ENCODE measurements at places on chromosomes 13 and 19.

GRCh38 chr19:45254044-45254531, 3.0 kb downstream of the MARK4 start:
- DNase-seq = no peak

DNA sequence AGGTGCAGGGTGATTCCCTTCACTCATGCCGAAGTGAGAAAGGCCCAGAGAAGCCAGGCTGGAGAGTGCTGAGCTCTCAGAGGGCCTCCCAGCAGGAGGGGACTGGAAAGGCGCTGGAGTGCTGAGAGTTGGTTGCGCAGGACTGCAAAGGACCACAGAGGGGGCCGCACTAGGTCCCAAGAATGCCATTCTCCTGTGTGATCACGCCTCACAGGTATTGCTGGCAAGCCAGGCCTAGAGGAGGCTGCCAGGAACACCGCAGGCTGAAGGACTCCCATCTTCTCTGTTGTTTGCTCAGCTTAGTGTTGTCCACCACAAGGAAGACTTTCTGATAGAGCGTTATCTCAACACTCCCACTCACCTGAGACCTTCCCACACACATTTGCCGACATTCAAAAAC, 165.0 kb downstream of the FGF14 start:
- no peak for DNase-seq

DNA sequence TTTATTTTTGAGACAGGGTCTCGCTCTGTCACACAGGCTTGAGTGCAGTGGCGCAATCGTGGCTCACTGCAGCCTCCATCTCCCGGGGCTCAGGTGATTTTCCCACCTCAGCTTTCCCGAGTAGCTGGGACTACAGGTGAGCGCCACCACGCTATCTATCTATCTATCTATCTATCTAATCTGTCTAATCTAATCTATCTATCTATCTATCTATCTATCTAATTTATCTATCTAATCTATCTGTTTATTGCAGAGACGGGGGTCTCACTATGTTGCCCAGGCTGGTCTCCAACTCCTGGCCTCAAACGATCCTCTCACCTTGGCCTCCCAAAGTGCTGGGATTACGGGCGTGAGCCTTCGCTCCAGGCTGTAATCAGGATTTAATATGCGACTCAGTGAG, 587 bp downstream of the ZNF613 start:
- no peak for DNase-seq

GRCh38 chr19:47682939-47683338, 30.3 kb upstream of the EHD2 start:
- DNase-seq = no peak

- DNase-seq = no peak
These were observed 721 bp downstream of the TNFSF11 start for GRCh38 chr13:42574435-42575311.

GRCh38 chr19:3124630-3125029, 11.2 kb upstream of the GNA15 start:
- DNase-seq = no peak

- DNase-seq = no peak
These were observed 923 bp downstream of the DOCK9 start for GRCh38 chr13:98976941-98977340.

- DNase-seq = no peak
These were observed 1251.9 kb downstream of the PCDH17 start for GRCh38 chr13:58883405-58883804.

DNA sequence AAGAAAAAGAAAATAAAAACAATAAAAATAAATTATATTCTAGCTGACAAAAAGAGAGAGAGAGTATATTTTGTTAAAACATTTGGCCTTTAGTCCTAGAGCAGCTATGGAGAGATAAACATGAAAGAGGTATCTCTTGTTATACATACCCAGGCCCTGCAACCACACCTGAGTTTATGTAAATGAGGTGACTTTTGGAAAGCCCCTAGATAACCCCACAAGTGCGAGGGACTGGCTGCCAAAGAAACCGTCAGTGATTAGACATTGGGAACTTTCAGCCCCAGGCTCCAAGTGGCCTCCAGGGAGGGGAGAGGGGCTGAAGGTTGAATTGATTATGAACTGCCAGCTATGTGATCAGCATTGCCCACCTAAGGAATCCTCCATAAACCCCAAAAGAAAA, 2.1 kb upstream of the NLRP7 start:
- DNase-seq = no peak

DNA sequence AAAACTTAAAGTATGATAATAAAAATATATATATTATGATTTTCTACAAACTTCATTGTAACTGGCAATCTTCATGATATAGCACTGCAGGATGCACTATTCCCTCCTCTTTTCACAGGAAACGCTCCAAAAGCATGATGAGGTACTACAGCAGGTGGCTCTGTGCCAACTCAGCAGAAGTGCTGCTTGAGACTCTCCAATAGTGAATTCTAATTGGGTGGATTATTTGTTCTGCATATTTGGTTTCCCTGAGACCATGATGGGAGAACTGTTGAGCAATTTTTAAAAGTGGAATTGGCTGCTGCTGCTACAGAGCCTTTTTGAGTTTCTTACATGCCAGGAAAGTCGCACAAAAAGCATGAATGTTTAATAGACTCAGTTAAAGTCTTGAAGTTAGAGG, 1782.4 kb upstream of the PCDH20 start:
- peak; percentile 94 for DNase-seq

DNA sequence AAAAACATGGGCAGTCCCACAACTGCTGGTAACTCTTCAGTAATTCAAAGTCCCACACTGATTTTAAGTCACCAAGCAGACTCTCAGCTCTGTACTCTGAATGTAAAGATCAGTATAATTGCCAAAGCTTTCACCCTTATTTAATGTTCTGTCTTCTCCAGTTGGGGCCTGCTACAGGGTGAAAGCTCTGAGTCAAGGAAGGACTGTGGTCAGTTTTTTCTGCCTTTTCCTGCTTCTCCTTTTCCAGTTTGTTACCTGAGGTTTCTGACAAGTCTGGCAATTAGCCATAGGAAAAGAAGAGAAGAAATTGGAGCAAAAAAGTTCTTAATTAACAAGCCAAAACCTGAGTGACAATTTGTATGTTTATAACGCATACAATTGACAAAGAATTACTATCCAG, 279.3 kb downstream of the RBM26 start:
- DNase-seq = no peak

DNA sequence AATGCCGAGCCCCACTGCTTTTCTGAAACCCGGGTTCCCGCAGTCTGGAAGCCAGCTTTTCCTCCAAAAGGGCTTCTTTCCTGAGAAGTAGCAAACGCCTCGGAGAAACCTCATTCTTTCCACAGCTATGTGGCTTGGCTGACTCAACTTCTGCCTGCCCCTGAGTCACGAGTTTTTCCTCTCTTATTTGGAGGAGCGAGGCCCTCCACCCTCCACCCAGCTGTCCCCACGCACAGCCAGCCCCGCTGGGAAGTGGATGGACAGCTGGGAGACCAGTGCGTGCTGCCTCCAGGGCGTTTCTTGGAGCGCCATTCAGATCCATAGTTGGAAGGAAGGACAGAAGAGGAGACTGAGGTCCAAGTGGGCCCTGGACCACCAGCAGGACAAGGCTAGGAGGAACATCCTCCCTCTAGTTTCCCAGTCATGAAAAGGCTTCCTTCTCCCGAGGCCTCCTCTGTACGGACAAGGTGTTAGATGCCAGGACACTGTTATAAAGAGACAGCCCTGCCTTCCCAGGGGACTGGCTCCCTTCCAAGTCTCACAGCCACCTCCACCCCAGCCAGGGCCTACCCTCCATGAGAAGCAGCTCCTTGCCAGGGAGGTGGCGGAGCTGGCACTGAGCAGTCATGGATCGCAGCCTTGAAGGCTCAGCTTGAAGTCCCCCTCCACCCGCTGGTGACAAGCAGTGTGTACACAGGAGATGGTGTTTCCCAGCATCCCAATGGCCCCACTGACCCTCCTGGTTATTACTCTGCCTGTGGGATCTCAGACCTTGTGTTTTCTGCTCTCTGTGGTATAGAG, 2.5 kb upstream of the PLEKHF1 start:
- no peak for DNase-seq

- no peak for DNase-seq
These were observed 18.7 kb upstream of the ZNF888 start for GRCh38 chr19:52941941-52942385.

GRCh38 chr19:33465834-33466233, 55.8 kb downstream of the PEPD start:
- no peak for DNase-seq

- no peak for DNase-seq
These were observed 1306.2 kb upstream of the PCDH20 start for GRCh38 chr13:62721893-62722292.

DNA sequence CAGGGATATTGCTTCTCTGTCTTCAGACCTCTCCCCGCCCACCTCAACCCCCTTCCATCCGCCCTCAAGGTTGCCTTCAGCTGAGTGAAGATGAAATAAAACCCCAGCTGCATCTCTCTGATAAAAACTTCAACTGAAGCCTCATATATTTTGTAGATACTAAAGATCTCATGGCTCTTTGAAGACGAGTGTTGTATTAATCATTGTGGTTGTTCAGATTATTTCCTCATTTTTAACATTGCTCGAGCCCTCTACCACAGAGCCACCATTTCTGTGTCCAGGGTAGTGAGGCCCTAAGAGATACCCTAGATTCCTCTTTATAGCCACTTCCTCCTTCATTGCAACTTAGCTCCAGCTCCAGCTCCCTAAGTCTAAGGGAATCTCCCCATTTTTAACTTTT, 312.8 kb upstream of the ZNF507 start:
- DNase-seq = no peak

- DNase-seq = no peak
These were observed 2.9 kb downstream of the CEBPG start for GRCh38 chr19:33376423-33376822.

GRCh38 chr13:110726726-110727125, 13.2 kb downstream of the ING1 start:
- no peak for DNase-seq

GRCh38 chr19:5851302-5851701, at the start of gene FUT3:
Gene FUT3, minus strand, starts transcription at chr19:5851449.
- DNase-seq = no peak

DNA sequence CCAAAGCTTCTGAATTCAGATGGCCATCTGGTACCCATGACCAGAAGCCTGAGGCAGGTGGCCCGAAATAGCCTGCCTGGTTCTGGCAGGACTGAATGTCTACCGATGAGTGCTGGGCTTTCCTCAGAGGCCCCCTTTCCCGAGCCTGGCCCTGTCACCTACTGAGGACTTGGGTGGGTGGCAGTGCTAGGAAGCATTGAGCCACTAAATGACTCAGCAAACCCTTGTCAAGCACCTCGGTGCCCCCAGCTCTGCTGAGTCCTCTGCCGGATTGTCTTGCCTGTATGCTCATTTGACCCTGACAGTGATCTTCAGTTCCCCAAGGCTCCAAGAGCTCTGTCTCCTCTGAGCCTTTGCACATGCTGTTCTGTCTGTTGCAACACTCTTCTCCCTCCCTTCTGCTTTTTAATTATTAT, 17.9 kb downstream of the PPP1R37 start:
- no peak for DNase-seq

GRCh38 chr13:97316390-97316789, 94.3 kb downstream of the MBNL2 start:
- DNase-seq = no peak

- DNase-seq = no peak
These were observed 20.0 kb upstream of the ATP12A start for GRCh38 chr13:24660023-24660741.

- DNase-seq = no peak
These were observed 30.0 kb upstream of the POP4 start for GRCh38 chr19:29576046-29576606.

DNA sequence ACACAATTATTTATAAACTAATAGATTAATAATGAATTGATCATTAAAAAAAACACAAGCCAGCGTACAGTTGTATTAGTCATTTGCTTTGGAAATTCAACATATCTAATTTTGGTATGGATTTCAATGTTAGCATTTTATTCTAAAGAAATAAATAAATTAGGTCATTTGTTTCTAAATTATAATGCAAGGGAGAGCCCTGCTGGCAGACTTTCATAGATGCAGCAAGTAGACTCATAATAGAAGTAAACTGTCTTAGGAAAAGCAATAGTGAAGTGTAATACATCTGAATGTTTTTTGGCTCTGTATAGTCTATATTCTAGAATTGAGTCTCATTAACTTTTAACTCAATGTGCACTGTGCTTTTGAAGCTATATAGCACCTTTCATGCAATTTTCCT, 982.4 kb upstream of the MIR17HG start:
- DNase-seq = no peak

GRCh38 chr13:60754211-60755090, 357.4 kb downstream of the TDRD3 start:
- DNase-seq = no peak

- no peak for DNase-seq
These were observed 78.7 kb downstream of the GNG7 start for GRCh38 chr19:2623798-2624197.

GRCh38 chr19:35118268-35119020, 2.8 kb downstream of the FXYD3 start:
- no peak for DNase-seq

DNA sequence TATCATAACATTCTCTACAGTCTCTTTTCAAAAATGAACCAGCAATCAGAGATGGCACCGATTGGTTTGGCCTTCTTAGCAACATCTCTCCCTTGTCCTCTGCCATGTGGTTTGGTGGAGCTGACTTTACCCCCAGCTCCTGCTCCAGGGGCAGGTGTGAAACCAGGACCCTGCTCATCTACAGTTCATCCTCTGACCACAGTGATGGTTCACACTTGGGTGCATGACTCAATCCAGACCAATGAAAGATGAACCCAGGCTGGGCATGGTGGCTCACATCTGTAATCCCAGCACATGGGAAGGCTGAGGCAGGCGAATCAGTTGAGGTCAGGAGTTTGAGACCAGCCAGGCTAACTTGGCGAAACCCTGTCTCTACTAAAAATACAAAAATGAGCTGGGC, 33.6 kb upstream of the FFAR2 start:
- DNase-seq = no peak

DNA sequence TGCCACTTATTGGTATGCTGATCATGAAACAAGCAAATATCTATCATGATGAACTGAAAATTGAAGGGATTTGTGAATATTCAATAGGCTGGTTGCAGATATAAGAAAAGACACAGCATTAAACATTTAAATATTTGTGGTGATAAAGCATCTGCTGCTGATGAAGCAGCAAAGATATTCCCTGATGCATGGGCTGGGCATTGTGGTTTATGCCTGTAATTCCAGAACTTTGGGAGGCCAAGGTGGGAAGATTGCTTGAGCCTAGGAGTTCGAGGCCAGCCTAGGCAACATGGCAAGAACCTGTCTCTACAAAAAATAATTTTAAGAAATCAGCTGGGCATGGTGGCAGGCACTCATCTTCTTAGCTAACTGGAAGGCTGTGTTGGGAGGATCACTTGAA, 54.5 kb downstream of the GPR180 start:
- no peak for DNase-seq
